Inflammatory macrophage (primary cell): ENCODE measurements at places on chromosomes 6 and 20.

GRCh38 chr20:10781526-10781925 lies 107.7 kb upstream of the JAG1 start:
- no peak for DNase-seq

GRCh38 chr6:124066269-124066668 lies 262.6 kb downstream of the NKAIN2 start:
- no peak for DNase-seq

DNA sequence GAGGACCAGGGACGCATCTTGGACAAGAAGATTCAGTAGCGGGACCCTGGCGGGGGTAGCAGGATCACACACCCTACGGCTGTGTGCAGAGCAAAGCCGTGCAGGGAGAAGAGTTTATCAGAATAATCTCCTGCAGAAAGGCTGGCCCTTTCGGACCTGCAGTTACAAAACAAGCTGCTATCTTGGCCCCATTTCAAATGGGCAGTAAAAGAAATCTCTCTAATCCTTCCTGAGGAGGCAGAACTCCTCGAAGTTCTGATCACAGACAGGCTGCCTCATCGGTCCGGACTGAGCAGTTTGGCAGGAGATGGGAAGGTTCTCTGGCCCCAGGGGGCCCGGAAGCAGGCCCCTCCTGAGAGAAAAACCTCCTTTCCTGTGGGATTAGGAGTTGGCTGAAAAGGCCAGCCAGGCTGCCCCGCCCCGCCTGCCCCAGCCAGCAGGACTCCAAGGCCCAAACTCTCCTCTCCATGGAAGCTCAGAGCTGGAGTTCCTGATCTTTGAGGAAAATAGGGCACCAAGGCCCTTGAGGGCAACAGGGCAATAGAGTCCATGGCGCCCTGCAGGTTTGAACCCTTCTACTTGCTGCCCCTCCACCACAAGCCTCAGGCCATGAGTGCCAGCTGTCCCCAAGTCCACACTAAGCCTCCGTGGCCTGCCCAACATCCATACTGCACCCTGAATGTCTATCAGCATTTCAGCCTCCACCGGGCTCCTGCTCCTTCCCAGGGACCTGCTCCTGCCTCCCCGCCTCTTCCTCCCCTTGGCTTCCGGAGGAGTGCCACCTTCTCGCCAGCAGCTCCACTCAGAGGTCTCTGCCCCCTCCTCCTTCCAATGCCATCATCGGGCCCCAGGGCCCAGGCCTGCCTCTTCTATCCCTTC lies 141.3 kb downstream of the PREX1 start:
- DNase-seq = no peak

DNA sequence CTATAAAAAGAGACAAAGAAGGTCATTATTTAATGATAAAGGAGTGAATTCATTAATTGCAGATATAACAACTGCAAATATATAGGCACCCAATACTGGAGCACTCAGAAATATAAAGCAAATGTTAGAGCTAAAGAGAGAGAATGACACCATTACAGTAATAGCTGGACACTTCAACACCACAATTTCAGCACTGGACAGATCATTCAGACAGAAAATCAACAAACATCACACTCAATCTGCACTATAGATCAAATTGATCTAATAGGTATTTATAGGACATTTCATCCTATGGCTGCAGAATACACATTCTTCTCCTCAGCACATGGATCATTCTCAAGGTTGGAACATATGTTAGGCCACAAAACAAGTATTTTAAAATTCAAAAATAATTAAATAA lies 72.7 kb downstream of the MAP7 start:
- no peak for DNase-seq

- no peak for DNase-seq
Measured at GRCh38 chr6:33989016-33989854, 156.7 kb downstream of the GRM4 start.

DNA sequence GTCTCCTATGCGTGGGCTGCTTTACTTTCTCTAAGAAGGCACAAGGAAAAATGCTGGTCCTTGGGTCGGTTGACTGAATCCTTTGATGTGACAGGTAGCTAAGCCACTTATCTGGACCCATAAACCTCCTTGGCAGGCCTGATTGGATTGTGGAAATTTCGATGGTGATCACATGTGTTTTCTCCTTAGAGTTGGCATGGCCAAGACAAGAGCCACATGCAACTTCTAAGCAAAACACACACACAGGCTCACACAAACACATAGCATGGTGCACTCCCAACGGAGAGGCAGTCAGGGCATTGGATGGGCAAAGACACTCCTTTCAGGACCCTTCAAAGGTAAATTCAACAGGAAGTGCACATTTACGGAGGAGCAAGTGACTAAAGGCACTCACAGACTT lies 95.2 kb downstream of the PSMG4 start:
- DNase-seq = no peak

GRCh38 chr20:43507150-43508080 lies at the start of gene L3MBTL1:
Gene L3MBTL1, plus strand, starts transcription at chr20:43507697. Its CDS starts 5,807 bp downstream, at chr20:43513504.
- DNase-seq = peak; percentile 14

DNA sequence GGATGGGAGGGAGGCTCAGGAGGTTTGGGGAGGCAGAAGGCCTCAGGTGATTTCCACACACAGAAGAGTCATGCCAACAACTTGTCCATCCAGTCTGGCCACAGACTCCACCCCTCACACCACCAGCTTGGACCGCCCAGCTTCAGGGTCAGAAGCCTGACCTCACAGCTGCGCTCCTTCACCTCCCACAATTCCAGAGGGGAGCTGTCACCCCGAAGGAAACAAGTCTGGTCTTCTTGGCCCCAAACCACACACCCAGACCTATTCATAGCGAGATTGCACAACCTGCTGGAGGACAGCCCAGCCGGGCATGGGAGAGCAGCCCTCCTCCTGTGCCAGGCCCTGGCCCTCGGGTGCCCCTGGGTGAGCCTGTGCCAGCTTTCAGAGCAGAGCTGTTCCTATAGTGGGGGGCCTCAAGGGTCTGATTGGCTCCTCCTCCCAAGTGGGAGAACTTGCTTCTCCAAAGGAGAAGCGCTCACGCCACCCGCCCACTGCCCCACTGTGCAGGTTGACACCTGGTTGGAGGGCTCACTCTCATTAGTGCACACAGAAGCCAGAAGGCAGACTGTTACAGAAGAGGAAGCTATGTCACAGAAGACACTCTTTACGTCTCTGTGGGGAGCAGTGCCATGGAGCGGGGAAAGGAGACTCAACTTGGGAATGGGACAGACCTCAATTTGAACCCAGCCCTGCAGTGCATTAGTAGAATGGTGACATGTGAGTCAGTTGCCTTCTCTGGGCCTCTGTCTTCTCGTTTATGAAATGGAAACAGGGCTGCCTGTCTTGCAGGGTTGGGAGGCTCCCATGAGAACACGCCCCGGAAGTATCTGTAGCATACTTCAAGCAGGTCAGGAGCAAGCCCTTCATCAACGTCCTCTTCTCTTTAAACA lies 128.8 kb downstream of the FOXO3 start:
- peak; percentile 33 for DNase-seq
